ENCODE measurements at places on chromosomes 1 and 21.
A peak's percentile ranks its signal among the peaks of the same experiment; 100 is the strongest.

DNA sequence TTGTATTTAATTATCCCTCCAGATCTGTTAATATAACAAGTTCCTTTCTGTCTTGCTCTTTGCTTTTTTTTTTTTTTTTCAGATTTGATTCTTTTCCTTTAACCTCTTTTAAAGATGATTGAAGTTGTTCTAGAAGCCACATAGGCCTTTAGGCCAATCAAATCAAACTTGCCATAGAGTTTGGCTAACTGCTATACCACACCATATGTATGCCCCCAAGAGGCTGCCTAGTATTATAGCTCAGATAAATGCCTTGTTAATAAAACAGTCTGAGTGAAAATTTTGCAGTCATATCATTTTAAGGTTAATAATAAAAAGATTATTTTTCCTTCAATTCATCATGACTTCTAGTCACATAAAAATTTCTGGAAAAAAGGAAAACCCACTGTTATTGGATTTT is 696.0 kb upstream of the CHRM3 start:
- no peak for DNase-seq

GRCh38 chr21:45826676-45827301 is 154.8 kb upstream of the COL6A1 start:
- DNase-seq = no peak

DNA sequence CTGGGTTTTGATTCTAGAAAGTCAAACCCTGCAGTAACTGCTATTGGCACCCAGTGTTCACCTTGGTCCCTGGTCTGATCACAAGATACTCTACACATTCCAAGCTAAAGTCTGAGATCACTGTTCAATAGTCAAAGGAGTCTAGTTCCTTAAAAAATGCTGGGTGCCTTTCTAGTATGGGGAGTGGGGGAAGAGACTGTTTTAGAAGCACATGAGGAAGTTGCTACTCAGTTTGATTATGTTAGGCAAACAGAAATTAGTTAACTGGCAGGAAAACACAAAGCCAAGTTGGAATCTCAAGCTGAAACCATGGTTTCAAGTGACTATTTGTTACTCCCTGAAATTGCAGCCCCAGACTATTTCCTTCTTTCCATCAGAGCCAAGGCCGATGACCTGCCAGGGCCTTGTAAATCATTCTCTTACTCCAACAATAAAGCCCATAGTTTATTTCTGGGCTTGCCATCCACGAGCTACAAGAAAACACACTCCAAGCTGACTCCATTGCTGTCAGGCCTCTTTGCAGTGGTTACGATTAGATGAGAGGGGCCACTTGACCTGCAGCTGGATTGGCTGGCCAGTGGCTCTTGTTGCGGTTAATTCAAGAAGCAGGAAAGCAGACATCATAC is 21.1 kb upstream of the VTCN1 start:
- DNase-seq = no peak

GRCh38 chr1:151716771-151717631 is at the start of gene CELF3:
Gene CELF3 (minus strand): TSS chr1:151716803. CDS start chr1:151716020, 783 bp downstream.
- peak; percentile 44 for DNase-seq

DNA sequence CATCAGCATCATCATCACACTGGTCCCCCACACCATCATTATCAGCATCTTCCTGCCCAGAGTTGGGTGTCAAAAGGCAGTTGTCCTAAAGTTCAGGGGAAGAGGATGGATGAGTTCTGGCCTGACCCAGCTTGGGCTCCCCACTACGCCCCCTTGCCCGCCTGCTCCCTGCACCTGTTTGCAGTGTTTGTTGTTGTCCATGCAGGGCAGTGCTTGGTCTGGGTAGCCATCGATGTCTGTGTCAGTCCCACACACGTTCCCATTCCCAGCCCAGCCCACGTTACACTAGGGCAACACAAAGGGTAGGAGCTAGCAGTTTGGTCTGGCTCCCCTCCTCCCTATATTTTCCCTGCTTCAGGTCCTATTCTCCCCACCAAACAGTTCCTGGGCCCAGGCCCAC is 6.8 kb downstream of the THBS3 start:
- DNase-seq = no peak

DNA sequence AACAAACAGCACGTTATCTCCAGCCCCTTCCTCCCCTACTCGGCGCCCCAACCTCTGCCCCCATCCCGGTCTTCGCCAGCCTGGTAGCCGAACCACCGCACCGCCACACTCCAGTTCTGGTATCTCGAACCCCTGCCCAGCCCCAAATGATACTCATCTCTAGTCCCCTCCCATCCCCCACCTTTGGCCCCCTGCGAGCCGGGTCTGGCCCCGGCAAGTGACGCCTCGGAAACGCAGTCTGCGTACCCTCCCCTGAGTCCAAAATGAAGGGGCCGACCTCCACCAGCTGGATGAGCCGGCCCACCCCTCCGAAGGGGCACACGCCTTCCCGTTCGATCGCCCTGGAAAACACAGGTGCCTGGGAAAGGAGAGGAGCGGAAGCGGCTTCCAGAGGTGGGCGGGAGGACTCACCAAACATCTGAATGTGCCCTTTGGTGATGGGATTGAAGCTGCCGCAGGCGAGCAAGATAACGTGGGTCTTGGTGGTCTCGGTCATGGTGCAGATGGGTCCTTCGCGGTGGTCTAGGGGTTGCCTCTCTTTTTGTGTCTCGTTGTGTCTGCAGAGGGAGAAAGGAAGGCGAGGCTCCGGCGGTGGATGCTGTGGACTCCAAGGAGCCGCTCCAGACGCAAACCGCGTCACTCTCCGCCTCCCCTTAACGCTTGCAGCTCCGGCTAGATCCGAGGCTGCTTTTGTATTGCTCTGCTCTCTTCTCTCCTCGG is at the start of gene NMNAT2:
Gene NMNAT2 (minus strand): TSS at position 609 of the 720 bp plus-strand sequence. CDS start 113 bp downstream, at position 496.
- peak; percentile 66 for DNase-seq

DNA sequence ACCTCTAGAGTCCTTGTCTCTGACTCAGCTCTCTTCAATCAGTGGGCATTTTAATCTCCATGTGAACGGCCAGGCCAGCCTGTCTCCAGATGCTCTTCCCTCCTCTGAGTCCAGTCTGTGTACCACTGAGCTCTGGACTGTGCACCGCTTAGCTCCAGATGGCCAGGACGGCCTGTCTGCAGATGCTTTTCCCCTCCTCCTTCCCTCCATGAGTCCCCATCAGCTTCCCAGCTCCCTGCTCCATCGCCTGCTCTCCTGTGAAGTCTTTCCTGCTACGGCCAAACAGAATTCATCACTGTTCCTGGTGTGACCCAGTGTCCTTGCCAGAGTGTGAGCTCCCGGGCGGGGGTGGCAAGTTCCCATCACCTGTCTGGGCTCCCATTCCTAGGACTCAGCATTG is 42.0 kb downstream of the STUM start:
- no peak for DNase-seq

DNA sequence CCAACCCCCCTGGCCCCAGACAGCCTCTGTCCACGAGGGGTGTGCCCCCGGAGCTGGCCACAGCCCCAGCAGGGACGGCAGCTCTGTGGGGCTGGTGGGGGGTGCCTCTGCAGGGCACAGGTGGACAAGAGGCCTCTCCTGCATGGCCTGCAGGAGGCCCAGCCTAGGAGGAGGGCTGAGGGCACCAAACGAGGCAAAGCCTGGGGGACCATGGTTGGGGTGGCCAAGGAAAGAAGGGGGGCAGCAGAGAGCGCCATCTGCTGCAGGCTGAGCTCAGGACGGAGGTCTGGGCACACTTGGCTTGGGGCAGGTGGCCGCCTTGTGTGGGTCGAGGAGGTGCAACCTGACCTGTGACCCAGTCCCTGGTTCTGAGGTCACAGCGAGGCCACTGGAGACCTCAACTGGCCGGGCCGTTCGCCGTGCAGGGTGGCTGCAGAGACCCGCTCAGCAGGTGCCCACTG is 27.3 kb downstream of the RRP1 start:
- DNase-seq = no peak

- DNase-seq = peak; percentile 55
These were observed 67.5 kb downstream of the DISC1 start for GRCh38 chr1:231694075-231694431.

GRCh38 chr1:23817633-23818032 is 7.6 kb downstream of the HMGCL start:
- no peak for DNase-seq

GRCh38 chr1:33152685-33153432 is 29.0 kb downstream of the TRIM62 start:
- peak; percentile 79 for DNase-seq

DNA sequence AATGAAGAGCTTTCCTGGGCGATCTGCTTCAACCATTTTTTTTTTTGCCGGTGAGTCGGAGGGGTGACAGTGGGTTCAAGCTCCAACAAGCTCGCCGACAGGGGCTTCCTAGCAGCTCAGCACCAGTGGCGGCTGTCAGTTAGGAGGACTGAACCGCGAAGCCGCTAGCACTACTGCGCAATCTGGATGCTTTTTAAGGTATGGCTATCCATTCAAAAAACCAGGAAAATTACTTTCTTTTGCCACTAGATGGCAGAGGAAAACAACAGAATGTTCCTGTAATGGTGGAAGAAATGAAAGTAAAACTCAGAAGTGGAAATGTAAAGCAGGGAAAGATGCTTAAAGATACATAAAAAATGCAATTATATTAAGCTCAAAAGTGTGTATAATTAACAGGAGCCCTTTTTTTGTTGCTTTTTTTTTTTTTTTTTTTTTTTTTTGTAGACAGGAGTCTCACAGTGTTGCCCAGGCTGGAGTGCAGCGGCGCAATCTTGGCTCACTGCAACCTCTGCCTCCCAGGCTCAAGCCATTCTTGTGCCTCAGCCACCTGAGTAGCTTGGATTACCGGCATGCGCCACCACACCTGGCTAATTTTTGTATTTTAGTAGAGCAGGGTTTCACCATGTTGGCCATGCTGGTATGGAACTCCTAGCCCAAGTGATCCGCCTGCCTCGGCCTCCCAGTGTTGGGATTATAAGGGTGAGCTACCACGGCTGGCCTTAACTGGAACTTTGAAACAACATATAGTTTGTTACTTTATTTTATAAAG is 8.5 kb downstream of the KYAT3 start:
- DNase-seq = no peak

- DNase-seq = no peak
These were observed 66.7 kb upstream of the ABCD3 start for GRCh38 chr1:94351481-94351880.

DNA sequence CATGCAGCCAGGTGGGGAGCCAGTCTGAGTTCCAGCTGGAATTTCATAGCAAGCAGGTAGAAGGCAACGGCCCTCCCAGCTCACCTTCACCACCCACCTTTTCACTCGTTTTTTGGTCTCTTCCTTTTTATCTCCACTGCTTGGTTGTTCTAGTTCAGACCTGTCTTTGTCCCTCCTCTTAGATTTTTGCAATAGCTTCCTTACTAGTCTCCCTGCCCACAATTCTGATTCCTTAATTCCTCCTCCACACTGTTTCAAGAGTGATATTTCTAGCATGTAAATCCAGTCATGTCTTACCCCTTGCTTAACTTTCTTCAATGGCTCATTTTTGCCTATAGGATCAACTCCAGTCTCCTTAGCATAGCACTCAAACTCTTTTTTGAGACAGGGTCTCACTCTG is 119.6 kb downstream of the TMEM53 start:
- no peak for DNase-seq

GRCh38 chr1:198281911-198282310 is 125.1 kb downstream of the NEK7 start:
- no peak for DNase-seq

DNA sequence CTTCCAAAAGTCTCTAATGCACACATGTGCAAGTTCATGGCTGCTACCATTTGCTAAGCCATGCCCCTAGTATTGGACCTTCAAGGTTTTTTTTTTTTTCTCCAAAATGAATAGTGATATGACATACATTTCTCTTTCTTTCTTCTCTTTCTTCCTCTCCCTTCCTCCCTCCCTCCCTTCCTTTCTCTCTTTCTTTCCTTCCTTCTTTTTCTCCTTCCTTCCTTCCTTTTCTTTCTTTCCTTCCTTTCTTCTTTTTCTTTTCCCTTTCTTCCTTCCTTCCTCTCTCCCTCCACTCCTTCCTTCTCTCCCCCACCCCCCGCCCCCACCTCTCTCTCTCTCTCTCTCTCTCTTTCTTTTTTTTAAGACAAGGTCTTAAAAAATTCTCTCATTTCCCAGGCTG is 3.4 kb upstream of the RNF187 start:
- DNase-seq = no peak

GRCh38 chr1:69497441-69498221 is 70.1 kb upstream of the LRRC7 start:
- DNase-seq = no peak

- no peak for DNase-seq
These were observed 36.1 kb downstream of the EIF2D start for GRCh38 chr1:206575894-206576737.

DNA sequence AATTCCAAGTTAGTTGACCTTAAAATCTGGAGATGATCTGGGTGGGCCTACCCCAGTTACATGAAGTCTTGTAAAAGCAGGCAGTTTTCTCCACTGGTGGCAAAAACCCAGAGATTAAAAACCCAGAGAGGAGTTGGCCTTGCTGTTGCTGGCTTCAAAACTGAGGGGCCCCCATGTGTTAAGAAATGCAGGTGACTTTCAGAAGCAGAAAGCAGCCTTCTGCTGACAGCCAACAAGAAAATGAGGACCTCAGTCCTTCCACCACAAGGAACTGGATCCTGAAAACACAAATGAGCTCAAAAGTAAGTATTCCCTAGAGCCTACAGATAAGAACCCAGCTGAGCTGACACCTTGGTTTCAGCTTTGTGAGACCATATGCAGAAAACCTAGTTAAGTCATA is 343.7 kb upstream of the ZRANB2 start:
- DNase-seq = no peak

DNA sequence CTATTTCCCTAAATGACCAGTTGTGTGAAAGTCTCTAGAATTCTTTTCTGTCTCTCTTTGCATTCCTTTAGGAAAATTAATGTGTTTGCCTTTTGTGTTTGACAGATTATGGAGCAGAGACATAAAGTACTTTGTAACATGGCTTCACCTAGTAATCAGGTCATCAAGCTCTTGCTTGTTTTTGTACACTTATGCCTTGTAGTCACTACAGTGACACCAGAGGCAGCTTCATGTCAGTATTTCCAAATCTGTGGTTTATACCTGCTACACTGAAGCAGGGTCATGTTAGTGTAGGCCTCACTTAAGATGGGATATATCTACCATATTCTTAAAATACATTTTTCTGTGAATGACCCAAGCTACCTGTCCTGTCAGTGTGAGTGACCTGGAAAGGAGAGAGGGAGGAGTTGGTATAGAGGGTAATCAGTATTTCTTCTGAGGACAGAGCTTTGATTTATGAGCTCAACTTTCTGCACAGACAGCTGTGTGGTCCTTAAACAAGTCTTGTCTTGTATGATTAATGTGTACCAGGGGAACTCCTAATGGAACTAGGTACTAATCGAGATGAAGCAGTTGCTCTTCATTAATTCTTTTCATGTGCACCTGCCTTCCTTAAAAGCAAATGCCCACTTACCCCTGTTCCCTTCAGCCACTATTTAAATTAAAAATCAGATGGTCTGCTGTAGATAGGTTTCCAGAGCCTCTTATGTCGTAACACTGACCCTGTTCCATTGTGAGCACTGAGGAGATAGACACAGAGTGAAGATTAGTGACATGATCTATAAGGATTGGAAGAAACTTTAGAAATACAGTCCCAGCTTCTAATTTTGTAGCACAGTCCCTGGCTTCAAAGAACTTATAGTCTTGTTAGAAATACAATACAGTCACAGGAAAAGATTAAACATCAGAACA is 45.7 kb downstream of the MACO1 start:
- no peak for DNase-seq

Data from amygdala (tissue), 56 donors.